Activated T-helper 2 cell treated with anti-CD3 and anti-CD28 coated beads, Interferon-gamma antibody, Interleukin-2, Interleukin-4, amounts not matched to agents 10 μg/mL and 5 μg/mL and 100 μg/mL, durations not matched to agents 14 hours and 24 hours and 36 hours (primary cell): ENCODE measurements at places on chromosomes 2 and 18. TPM values are rescaled to one million over a fixed set of nuclear protein-coding genes. Genes with fewer than 3 reads are reported as not detected.

Gene DYTN
- total RNA-seq, result not detected in 2 replicates

Gene SNORC
- total RNA-seq, result 1.9 and 3.2 TPM in 2 replicates

Gene DOK1
- 41.0 and 41.4 TPM in 2 replicates for total RNA-seq

Gene MC5R
- total RNA-seq, result not detected in 2 replicates

Gene SCN3A
- 0.05 TPM in 1 of 2 replicates, not detected in the other for total RNA-seq

Gene ASB3
- total RNA-seq, result 24.3 and 26.4 TPM in 2 replicates

Gene GEN1
- total RNA-seq, result 26.6 and 29.2 TPM in 2 replicates

Gene IL18R1
- 61.9 and 68.2 TPM in 2 replicates for total RNA-seq

Gene ITPRIPL1
- 44.8 and 45.0 TPM in 2 replicates for total RNA-seq

Gene CCDC74A
- 2.8 and 3.3 TPM in 2 replicates for total RNA-seq

Gene DNAJB2
- 49.8 and 55.6 TPM in 2 replicates for total RNA-seq

Gene SGPP2
- total RNA-seq, result 10.6 and 11.4 TPM in 2 replicates

Gene SCYGR4
- total RNA-seq, result not detected in 2 replicates

Gene STEAP3
- 0.55 and 0.78 TPM in 2 replicates for total RNA-seq

Gene GDF7
- total RNA-seq, result 0.05 and 0.11 TPM in 2 replicates

Gene CD8B
- total RNA-seq, result 0.64 and 1.0 TPM in 2 replicates

Gene FOXD4L1
- 0.14 and 0.30 TPM in 2 replicates for total RNA-seq

Gene LYPD1
- total RNA-seq, result not detected in 2 replicates

Gene UNC80
- not detected in 2 replicates for total RNA-seq

Gene IKZF2
- 13.4 and 17.2 TPM in 2 replicates for total RNA-seq

Gene NDC80
- 41.5 and 43.0 TPM in 2 replicates for total RNA-seq

Gene TUBA4B
- not detected in 2 replicates for total RNA-seq

Gene DQX1
- total RNA-seq, result 0.39 and 0.94 TPM in 2 replicates

Gene KCNE4
- total RNA-seq, result not detected in 2 replicates

Gene CRACDL
- 0.37 and 0.55 TPM in 2 replicates for total RNA-seq

Gene FSHR
- total RNA-seq, result not detected in 2 replicates

Gene ITGB1BP1
- total RNA-seq, result 118 and 128 TPM in 2 replicates

Gene CHRNG
- not detected in 2 replicates for total RNA-seq

Gene AAMP
- 82.4 and 82.9 TPM in 2 replicates for total RNA-seq

Gene NYAP2
- total RNA-seq, result not detected in 2 replicates

Gene SIX2
- not detected in 2 replicates for total RNA-seq

Gene PLCL1
- 1.8 and 2.0 TPM in 2 replicates for total RNA-seq

Gene ACYP2
- 4.3 and 6.5 TPM in 2 replicates for total RNA-seq

Gene FIGLA
- not detected in 2 replicates for total RNA-seq

Gene FLACC1
- total RNA-seq, result 0.84 and 1.6 TPM in 2 replicates

Gene LCT
- total RNA-seq, result 0.53 and 0.55 TPM in 2 replicates

Gene TSPYL6
- total RNA-seq, result not detected in 2 replicates

Gene NLRC4
- total RNA-seq, result 0.16 TPM in 1 of 2 replicates, not detected in the other

Gene LIMS3
- total RNA-seq, result not detected in 2 replicates

Gene DCDC2C
- not detected in 2 replicates for total RNA-seq

Gene SERPINB12
- not detected in 2 replicates for total RNA-seq

Gene CD8B2
- not detected in 2 replicates for total RNA-seq

Gene SRD5A2
- total RNA-seq, result not detected in 2 replicates

Gene LBX2
- 1.6 and 2.2 TPM in 2 replicates for total RNA-seq

Gene IL1F10
- not detected in 2 replicates for total RNA-seq

Gene DPYSL5
- 0.05 TPM in 1 of 2 replicates, not detected in the other for total RNA-seq

Gene CDH2
- 0.07 TPM in 1 of 2 replicates, not detected in the other for total RNA-seq
